Caki2 (cell line): ENCODE measurements at places on chromosomes 7 and 10. TPM values are rescaled to one million over a fixed set of nuclear protein-coding genes. Genes with fewer than 3 reads are reported as not detected.

The OR2A25 gene
- total RNA-seq = not detected in 2 replicates

The ZYX gene
- 23.2 and 41.3 TPM in 2 replicates for total RNA-seq

The FAM3C gene
- total RNA-seq = 43.2 and 46.2 TPM in 2 replicates

The LRRC4 gene
- not detected in 2 replicates for total RNA-seq

The PLA2G12B gene
- not detected in 2 replicates for total RNA-seq

The STOX1 gene
- total RNA-seq = 0.68 TPM in 1 of 2 replicates, not detected in the other

GRCh38 chr7:7582596-7582995 is 15.9 kb downstream of the MIOS start:
- DNase-seq = no peak

DNA sequence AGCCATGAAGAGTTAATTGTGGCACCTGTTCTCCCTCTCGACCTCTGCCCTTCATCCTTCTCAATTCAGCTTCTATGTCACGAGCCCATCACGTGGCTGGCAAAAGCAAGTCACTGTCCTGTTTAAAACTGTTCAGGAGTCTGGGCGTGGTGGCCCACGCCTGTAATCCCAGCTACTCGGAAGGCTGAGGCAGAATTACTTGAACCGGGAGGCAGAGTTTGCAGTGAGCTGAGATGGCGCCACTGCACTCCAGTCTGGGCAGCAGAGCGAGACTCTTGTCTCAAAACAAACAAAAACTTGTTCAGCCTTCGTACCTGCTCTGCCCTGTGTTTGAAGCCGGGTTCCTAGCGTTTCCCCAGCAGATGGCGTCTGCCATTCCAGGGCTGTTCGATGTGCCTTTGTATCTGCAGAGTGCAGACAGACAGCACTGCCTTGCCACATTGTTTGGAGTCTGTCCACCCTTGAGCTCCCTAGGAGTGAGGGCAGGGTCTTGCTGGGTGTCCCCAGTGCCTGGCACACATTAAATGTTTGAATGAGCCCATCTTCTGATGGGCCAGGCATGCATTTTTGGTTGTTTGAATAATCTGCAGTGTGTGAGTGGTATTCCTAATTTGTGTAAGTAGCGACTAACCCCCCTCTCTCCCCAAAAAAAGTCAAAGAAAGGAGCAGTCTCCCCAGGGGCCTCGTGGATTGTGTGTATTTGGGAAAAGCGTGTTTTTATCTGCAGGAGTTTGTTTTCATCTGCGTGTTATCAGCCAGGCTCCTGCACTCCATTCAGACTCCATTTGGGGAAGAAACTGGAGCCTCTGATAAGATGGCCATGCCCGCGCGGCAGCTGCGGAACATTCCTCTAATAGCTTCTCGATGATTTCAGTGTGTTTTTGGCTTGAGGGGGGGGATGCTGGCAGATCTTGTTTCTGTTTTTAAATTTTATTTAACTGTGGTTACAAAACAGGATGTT is 61.2 kb downstream of the DNAJB6 start:
- DNase-seq = peak; percentile 76

- DNase-seq = peak; percentile 67
Measured at GRCh38 chr7:92633211-92633906, 43.2 kb upstream of the FAM133B start.

GRCh38 chr10:28199941-28200340 is 102.9 kb downstream of the MPP7 start:
- DNase-seq = no peak

- no peak for DNase-seq
Measured at GRCh38 chr10:36118314-36118713, 476.2 kb upstream of the FZD8 start.

DNA sequence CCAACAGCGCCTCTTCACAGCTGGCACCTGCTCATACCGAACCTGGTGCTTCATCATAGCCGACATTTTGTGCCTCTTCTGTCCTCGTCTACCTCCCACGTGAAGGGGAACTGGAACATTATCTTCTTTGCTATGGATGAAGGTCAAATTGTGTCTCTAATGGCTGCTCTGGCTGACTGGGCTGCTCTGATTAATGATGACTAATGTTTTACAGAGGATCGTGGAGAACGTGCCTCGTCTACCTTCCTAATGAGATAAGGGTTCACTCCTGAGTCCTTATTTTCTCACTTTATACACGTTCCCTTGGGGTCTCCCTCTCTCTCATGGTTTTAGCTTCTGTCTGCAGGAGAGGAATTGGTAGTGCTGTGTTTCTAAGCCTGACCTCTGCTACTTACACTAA is 420.3 kb downstream of the PHTF2 start:
- DNase-seq = no peak

GRCh38 chr7:125033506-125033905 is 103.9 kb upstream of the POT1 start:
- DNase-seq = no peak

- DNase-seq = no peak
Measured at GRCh38 chr10:97512993-97513392, 14.3 kb downstream of the UBTD1 start.

DNA sequence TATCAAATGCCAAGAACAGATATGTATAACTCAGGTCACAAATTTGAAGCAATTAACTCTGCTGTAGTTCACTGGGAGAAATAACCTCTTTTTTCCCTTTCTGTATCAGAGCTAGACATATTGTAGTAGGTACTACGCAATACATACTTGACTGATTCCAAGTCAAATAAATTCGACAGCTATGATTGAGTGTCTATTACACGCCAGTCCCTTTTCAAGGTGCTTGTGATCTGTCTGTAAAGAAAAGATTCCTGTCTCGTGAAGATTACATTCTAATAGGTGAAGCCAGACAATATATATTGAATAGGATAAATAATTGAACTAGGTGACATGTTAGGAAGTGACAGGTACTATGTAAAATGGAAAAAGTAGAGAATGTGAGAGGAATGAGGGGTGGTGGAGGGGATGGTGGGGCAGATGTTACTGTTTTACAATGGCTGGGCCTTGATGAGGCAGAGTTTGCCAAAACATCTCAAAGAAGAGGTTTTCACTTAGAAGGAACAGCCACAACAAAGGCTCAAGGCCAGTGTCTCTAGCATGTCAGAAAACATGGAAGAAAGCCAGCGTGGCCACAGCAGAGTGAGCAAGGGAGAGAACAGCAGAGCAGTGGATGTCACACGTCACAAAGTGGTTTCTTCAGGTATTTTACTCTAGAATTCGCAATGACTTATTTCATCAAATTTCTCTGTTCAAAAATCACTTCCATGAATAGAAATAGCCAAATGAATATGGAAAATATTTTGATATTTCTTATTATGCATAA is 282.6 kb upstream of the CACNA2D1 start:
- DNase-seq = no peak

GRCh38 chr7:112152186-112152585 is 54.0 kb downstream of the DOCK4 start:
- no peak for DNase-seq

DNA sequence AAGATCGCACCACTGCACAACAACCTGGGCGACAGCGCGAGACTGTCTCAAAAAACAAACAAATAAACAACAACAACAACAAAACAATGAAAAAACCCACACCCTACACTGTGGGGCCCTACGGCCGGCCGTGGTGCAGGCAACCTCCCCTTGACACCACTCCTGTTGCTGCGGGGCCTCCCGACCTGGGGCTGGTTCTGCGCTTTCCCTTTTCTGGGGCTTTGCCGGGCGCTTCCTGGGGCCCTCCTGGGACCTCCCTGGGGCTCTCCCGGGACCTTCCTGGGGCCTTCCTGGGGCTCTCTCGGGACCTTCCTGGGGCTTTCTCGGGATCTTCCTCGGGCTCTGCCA is 46.6 kb downstream of the INSIG1 start:
- DNase-seq = no peak

- no peak for DNase-seq
Measured at GRCh38 chr10:66098595-66099480, 827.0 kb upstream of the LRRTM3 start.

DNA sequence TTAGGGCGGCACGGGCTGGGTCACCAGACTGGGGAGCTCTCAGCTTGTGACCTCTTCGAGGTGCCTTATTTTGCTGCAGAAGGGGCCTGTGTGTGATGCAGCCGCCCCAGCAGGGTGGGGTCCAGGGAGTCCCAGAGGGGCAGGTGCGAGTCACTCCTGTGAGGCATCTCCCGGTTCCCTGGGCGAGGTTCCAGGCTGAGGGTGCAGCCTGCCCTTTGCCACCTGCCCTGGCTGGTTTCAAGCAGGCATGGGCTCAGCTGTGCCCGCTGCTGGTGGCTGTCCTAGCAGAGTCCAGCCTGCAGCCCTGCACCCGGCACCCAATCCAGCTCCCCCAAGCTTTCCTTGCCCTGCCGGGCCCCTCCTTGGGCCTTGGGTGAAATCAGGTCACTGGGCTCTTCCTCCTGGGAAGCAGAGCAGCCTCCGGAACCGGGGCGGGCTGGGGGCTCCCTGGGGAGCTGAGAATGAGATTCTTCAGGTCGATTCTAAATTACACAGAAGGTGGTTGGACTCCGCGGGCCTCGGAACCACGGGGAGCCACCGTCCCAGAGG is 64.8 kb downstream of the PWWP2B start:
- no peak for DNase-seq

- DNase-seq = no peak
Measured at GRCh38 chr10:116857156-116857555, 7.9 kb downstream of the ENO4 start.
